ENCODE measurements at places on chromosomes 7 and 10.

DNA sequence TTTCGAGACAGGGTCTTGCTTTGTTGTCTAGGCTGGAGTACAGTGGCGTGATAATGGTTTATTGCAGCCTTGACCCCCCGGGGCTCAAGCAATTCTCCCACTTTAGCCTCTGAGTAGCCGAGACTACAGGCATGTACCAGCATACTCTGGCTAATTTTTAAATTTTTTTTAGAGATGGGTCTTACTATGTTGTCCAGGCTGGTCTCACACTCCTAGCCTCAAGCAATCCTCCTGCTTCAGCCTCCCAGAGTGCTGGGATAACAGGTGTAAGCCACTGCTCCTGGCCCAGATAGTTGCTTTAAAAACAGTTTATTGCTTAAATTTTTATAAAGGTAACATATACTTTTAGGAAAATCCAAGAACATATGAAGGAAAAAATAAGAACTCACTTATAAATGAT lies 26.3 kb downstream of the NEURL1 start:
- no peak for DNase-seq

GRCh38 chr10:88316292-88316861 lies 266.7 kb downstream of the RNLS start:
- DNase-seq: no peak

- no peak for DNase-seq
These were observed 42.9 kb downstream of the ABCB4 start for GRCh38 chr7:87432536-87432935.

DNA sequence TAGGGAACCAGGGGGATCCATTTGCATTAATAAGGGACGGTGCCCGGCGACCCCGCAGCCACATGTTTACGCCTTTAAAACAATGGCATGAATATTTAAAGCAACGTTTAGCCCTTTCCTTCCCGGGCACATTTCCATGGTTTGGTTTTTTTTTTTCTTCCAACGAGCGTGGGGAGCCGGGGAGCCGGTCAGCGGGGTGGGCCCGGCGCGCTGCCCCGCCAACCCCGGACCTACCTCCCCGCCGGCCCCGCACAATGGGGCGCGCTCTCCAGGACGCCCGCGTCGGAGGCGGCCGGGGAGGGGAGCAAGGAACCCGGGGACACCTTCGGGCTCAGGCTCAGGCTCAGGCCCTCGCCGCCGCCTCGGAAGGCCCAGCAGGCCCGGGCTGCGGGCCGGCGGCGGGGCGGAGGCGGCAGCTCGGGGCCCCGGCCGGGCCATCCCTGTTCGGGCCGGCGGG lies 1.0 kb downstream of the SEPHS1 start:
- peak; percentile 48 for DNase-seq

- DNase-seq: no peak
These were observed 45.6 kb upstream of the AGBL3 start for GRCh38 chr7:134940729-134941128.

DNA sequence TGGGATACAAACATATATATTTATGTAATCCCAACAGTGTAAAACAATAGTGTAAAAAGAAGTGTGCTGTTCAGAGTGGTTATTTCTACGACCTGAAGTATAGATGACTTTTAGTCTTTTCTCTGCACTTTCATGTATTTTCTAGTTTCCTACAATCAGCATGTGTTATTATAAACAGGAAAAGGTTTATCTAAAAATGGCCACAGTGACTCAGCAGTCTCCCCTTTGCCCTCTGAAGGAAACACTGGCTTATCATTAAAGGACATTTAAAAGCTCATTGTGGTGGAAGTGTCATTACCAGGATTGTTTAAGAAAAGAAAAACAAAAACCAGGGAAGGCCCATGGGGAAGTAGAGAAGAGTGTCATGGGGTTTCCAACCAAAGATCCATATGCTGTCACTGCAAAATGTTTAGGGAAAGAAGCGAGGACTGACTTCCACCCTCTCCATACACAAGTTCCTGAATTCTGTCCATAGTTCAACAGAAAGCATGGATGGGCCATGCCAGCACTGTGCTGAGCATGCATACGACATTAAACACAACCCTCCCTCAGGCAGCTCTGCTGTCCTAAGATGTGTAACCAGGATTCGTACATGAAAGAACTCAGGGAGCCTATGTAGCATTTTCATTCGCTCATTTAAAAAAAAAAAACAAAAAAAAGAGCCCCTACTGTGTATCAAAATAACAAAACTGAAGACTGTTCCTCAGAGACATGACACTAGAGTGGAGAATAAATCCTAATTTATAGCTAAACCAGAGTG lies 10.2 kb downstream of the CYREN start:
- peak; percentile 49 for DNase-seq

- DNase-seq: no peak
These were observed 77.5 kb upstream of the CXCL12 start for GRCh38 chr10:44462338-44462914.

GRCh38 chr7:18978108-18978495 lies 139.3 kb downstream of the TWIST1 start:
- no peak for DNase-seq

- DNase-seq: no peak
These were observed 467.9 kb upstream of the AUTS2 start for GRCh38 chr7:69130396-69130795.

- DNase-seq: no peak
These were observed 201.9 kb downstream of the BMPER start for GRCh38 chr7:34107276-34107675.

GRCh38 chr10:67819768-67820204 lies 18.2 kb downstream of the DNAJC12 start:
- DNase-seq: peak; percentile 19

- peak; percentile 62 for DNase-seq
These were observed 44.3 kb upstream of the ECHDC3 start for GRCh38 chr10:11697718-11698527.

GRCh38 chr7:45098983-45099839 lies 10.4 kb upstream of the NACAD start:
- no peak for DNase-seq

GRCh38 chr10:131452926-131453720 lies 141.6 kb upstream of the TCERG1L start:
- DNase-seq: no peak

Measured in GM12865 (cell line).